ENCODE measurements at places on chromosomes 16 and 17. TPM values are rescaled to one million over a fixed set of nuclear protein-coding genes. Genes with fewer than 3 reads are reported as not detected.

DNA sequence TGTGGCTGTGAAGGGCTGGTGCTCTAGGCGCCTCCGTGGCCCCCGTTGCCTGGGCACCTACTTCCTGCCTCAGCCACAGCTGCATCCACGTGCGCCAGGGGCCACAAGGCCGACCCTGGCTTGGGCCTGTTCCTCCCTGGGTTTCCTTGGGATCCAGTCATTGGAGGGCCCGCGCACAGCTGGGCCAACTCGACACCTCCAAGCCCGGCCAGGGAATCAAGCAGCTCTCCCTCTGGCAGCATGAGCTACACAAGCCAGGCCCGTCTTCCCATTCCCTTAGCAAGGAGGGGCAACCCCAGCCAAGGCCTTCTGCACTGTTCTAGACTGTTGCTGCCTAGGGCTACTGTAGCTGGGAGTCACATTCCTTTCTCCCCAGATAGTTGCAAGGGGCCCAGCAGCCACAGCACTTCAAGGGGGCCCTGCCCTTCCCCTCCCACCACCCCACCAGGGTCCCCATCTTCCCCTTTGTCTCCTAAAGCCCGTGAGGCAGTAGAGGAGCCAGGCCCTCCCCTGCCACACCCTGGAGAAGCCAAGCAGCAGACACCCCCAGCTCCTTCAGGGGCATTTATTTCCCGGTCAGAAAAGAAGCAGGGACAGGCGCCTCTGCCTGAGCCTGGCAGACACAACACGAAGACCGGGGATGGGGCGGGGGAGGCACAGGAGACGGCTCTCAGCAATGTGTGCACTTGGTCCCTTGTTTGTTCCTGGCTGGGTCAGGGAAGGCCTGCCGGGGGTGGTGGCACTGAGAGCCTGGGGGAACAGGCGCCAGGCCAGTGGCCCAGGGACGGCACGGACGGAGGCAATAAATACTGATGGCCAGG is 3.8 kb downstream of the ARHGDIA start:
- DNase-seq, result no peak

DNA sequence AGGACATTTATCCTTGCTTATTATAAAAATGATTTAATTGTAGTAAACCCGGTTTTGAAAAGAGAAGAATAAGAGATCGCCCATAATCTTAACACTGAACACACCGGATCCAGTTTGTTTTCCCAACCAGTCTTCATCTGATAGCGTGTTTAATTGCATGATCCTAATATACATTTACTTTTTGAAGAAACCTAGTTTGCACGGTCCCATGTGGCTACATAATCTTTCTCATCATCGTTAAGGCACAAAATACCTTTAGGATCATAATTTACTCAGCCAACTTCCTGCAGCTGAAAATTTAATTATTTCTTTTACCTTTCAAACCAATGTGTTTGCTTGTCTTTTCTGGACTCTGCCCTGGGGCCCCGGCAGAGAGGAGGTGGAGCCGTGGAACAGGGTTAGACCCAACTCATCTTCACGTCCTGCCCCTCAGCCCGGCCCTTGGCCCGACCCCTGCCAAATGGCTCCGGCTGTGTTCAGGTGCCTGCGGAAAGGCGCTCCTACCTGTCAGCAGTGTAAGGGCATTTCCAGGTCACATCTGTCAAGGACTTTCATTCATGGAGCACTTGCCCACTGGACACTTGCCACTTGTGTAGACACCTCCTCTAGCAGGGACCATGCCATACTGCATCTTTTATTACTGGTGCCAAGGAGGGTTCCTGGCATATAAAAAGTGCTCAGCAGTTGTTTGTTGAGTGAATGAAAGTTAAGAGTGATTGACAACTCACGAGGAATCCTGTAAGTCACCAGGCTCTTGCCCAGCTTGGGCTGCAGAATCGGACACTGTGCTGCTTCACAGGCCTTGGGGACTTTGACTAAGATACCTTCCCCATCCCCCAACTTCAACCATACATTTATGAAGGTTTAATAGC is 28.6 kb downstream of the SMARCE1 start:
- DNase-seq, result no peak

GRCh38 chr17:4735876-4736651 is 3.6 kb upstream of the ZMYND15 start:
- no peak for DNase-seq

GRCh38 chr16:74872302-74872701 is 97.7 kb upstream of the FA2H start:
- no peak for DNase-seq

RAB11FIP4 gene
- 4.0 TPM for total RNA-seq

AANAT gene
- total RNA-seq, result not detected

GRCh38 chr17:8412089-8412488 is 14.5 kb upstream of the RNF222 start:
- DNase-seq, result no peak

RILP gene
- 17.6 TPM for total RNA-seq

- no peak for DNase-seq
Observed at GRCh38 chr16:79623062-79623461, 22.5 kb upstream of the MAF start.

ZC3H7A gene
- total RNA-seq, result 77.6 TPM

DNA sequence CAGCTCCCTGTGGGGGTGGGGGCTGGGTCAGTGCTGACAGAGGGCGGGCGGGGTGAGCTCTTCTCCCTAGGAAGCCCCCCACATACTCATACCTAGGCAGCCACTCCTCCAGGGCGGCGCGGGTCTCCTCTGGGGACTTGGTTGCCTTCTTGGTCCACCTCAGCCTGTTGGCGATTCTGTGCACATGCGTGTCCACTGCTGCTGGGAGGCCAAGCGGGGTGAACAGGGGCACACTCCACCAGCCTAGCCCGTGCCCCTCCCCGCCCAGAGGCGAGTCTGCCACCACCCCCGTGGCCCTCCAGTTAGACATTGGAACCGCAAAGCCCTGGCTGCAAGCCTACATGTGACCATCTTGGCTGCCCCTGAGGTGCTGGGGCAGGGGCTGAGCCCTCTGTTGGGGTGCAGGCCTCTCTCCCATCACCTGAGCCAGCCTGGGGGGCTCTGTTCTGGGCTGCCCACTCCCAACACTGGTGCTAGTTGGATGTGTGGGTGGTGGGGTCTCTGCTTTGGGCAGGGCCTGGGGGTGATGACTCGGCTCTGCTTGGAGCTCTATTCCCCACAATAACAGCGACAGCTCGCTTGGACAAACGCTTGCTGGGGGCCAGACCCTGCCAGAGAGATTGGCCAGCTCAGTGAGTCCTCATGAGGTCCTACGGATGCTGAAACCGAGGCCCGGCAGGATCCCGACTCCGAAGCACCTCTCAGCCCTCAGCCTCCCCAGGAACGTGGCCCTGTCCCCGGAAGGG is 7.4 kb downstream of the NTHL1 start:
- DNase-seq, result no peak

OR1A1 gene
- total RNA-seq, result not detected

DNA sequence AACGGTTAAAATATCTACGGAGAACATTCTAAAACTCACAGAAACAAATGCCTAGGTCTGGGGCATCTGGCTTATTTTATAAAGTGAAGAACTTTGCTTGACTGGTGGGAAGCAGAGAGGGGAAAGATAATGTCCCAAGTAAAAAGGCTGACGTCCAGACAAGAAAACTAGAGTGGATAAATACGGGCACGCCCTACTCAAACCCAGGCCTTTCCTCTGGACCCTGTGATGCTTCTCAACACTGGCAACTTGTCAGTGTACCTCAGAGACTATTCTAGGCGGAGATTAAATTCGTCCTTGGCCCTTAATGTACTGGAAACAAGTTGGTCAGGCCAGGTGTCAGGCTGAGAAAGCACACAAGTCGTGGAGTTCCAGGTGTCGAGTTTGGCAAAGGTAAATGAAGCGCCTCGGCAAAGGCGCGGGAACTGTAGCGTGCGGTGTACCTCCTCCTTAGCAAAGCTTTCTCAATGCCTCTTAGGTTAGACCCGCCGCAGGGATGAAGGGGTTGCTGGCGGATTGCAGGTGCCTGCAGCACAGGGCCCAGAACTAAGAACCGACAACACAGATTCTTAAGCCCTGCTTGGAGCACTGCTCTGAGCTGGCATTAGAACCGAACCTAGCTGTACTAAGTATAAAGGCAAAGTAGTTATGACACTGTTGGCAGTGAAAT is 668 bp upstream of the UNK start:
- no peak for DNase-seq

GRCh38 chr16:81779536-81780320 is 637 bp downstream of the PLCG2 start:
- DNase-seq, result no peak

DNA sequence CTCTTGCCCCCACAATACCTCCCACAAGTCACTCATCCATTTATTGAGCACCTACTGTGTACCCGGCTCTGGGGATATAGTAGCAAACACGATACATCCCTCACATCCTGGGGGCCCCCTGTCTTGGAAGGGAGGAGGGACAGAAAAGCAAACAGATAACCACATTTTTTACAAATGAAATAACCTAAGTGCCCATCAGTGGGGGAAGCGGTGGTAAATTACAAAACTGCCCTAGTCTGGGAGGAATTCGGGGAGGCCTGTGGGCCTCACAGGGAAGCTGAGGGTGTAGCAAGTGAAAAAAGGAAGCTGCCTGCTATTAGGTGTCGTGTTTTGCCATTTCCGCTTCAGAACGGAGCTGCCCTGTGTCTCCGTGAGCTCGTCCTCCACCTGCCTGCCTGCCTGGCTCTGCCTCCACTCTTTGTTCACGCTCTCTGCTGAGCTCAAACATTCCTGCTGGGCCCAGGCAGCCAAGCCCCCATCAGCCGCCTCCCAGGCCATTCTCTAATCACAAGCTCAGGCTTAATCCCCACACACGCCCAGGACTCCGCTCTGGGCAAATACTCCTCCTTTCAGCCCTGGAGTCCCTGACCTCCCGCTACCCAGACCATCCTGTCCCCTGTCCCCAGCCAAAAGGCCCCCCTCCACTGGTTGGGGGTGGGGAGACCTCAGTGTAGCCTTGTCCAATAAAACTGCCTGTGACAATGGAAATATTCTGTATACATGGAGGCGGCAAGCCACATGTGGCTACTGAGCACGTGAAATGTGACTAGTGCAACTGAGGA is 10.2 kb upstream of the SEC14L5 start:
- no peak for DNase-seq

GRCh38 chr16:57540906-57541753 is 1.3 kb upstream of the ADGRG5 start:
- no peak for DNase-seq

GRCh38 chr16:87135246-87136030 is 181.8 kb downstream of the C16orf95 start:
- DNase-seq, result no peak

DNA sequence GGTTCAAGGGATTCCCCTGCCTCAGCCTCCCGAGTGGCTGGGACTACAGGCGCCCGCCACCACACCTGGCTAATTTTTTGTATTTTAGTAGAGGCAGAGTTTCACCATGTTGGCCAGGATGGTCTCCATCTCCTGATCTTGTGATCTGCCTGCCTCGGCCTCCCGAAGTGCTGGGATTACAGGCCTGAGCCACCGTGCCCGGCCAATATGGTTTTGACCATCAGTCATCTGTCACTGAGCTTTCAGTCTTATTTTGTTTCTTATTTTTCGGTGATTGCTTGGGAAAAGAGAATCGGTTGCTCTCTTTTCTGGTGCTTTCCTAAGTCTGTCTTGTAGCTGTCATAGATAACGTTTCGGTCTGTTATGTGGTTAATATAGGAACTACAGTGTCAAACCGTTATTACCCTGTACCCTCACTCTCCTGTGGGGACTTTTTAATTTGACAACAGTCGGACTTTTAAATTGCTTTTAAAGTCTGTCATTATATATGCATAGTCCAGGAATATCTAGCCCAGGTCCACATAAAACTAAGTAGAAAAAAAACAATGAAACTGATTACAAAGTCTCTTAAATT is 453.4 kb downstream of the KCNJ18 start:
- DNase-seq, result no peak

DNA sequence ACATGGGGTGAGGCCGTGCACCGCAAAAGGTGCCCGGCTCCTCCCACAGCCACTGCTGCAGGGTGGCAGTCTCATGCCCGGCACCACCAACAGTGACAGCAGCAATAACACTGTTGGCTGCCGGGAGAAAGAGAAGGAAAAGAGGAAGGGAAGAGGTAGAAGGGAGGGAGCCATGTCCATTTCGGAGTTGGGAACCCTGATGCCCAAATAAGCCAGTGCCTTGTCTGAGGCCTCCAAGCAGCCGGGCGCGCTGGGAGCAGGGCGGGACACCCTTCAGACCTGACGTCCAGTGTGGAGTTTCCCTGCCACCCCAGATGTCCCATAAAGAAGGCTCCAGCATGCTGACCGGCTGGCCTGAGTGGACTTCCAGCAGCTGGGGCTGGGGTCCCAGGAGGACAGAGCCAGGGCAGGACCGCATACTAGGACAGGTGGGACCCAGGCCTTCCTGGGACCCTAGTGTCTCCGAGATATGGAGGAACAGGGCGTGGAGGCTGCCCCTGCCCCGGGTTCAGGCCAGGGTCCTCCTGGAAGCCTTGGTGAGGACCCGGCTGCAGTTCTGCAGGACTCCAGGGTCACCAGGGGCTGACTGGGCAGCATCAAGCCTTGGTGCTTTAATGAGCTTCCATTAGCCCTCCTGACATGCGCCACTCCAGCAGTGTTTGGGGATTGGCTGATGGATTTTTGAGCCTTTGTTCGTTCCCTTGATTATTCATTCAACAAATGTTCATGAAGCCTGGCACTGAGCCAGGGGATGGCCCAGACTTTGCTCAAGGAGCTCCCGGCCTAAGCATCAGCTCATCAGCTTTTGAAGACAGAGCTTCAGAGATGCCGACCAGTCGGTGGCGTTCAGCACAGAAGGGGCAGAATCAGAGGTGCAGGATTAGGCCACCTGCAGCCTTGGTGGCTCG is 223.6 kb upstream of the CIBAR2 start:
- DNase-seq, result no peak

IRX5 gene
- total RNA-seq, result not detected

NLRC3 gene
- 0.66 TPM for total RNA-seq

- DNase-seq, result no peak
Observed at GRCh38 chr16:88636488-88637265, 1.7 kb upstream of the IL17C start.

- no peak for DNase-seq
Observed at GRCh38 chr16:58343562-58343961, 48.7 kb upstream of the GINS3 start.

CACNA1H gene
- 3.8 TPM for total RNA-seq

DNA sequence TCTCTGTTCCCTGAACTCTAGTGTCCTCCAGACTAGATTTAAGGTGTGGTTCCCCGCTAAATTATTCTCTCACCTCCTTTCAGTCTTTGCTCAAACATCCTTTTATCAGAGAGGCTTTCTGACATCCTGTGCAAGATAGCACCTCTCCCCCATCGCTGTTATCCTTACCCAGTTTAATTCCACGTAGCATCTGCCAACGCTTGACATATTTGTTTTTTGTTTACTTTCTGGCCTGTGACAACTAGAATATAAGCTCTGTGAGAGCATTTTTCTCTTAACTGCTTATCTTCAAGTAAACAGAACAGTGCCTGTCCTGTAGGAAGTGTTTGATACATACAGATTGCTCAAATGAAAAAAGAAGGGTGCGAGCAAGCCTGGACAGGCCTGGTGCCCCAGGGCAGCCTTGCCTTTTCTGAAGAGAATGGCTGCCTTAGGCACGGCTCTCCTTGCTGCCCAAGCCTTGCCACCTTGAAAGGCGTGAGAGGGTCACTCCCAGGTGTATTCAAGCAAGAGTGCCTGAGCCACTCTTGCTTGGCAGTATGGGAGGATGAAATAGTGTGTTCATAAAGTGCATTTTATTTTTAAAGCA is 9.7 kb downstream of the DYNLL2 start:
- DNase-seq, result no peak

- no peak for DNase-seq
Observed at GRCh38 chr17:32958418-32958817, 30.5 kb downstream of the TMEM98 start.

GRCh38 chr16:7571366-7571765 is 238.7 kb downstream of the RBFOX1 start:
- DNase-seq, result no peak

Data from tibial nerve (tissue), 4 donors.